ENCODE measurements at places on chromosomes 6 and 20. TPM values are rescaled to one million over a fixed set of nuclear protein-coding genes. Genes with fewer than 3 reads are reported as not detected.

GRCh38 chr6:134878136-134878535 is 71.8 kb downstream of the ALDH8A1 start:
- no peak for DNase-seq
- H3K4me3 ChIP-seq = no peak overlapping the region
- H3K36me3 ChIP-seq = no peaks in the 10 kb centered on the region
- H3K4me1 ChIP-seq = no peaks in the 10 kb centered on the region
- no peaks in the 10 kb centered on the region for H3K27me3 ChIP-seq

DNA sequence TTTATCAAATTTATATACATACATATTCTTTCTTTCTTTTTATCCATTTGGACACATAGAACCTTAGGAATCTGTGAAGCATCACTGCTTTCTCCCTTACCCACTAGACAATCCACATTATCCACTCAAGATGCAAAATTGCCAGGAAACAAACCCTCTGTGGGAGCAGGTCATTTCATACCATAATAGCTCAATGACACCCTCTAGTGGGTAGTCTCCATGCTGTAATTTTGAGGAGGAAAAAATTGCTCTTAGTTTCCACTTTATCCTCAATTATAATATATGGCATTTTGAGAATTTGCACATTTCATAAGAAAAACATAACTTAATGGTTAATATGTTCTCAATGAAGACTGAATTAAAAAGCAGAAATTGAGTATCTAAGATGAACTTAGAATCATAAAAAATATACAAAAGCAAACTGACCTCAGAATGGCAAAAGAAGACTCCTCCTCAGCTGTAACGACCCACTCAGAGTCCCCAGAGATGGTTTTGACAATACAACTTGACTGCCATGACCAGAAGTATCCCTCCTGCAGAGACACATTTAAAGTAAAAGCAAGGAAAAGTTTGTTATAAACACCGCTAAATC is 164.1 kb downstream of the FRK start:
- H3K36me3 ChIP-seq = no peaks in the 10 kb centered on the region
- H3K27ac ChIP-seq = no peak overlapping the region
- H3K4me1 ChIP-seq = peaks cover 8% of the 10 kb centered on the region
- no peak overlapping the region for H3K4me3 ChIP-seq
- peak; percentile 14 for DNase-seq
- no peaks in the 10 kb centered on the region for H3K27me3 ChIP-seq

- H3K27me3 ChIP-seq = peaks cover 20% of the 10 kb centered on the region
- no peak for DNase-seq
- peaks cover 74% of the 10 kb centered on the region for H3K4me1 ChIP-seq
- no peak overlapping the region for H3K27ac ChIP-seq
- 0 out of 2 replicates have a peak overlapping the region, but pooled peaks have one; percentile 52 for H3K4me3 ChIP-seq
Observed at GRCh38 chr6:43698584-43699349, 11.2 kb upstream of the MRPS18A start.

GRCh38 chr20:56111961-56112730 is 106.8 kb upstream of the CBLN4 start:
- no peak for DNase-seq
- no peaks in the 10 kb centered on the region for H3K4me1 ChIP-seq
- no peak overlapping the region for H3K27ac ChIP-seq
- no peaks in the 10 kb centered on the region for H3K36me3 ChIP-seq

- H3K27me3 ChIP-seq = no peaks in the 10 kb centered on the region
- H3K4me3 ChIP-seq = no peak overlapping the region
- DNase-seq = no peak
Observed at GRCh38 chr6:154752022-154752421, 18.8 kb downstream of the SCAF8 start.

- DNase-seq = no peak
- peaks cover 27% of the 10 kb centered on the region for H3K4me1 ChIP-seq
- H3K36me3 ChIP-seq = peaks cover under 1% of the 10 kb centered on the region
Observed at GRCh38 chr20:53559816-53560215, 33.8 kb downstream of the ZNF217 start.

- no peaks in the 10 kb centered on the region for H3K27me3 ChIP-seq
- DNase-seq = no peak
- H3K4me3 ChIP-seq = no peak overlapping the region
Observed at GRCh38 chr6:136113736-136114173, 136.4 kb downstream of the MTFR2 start.

DNA sequence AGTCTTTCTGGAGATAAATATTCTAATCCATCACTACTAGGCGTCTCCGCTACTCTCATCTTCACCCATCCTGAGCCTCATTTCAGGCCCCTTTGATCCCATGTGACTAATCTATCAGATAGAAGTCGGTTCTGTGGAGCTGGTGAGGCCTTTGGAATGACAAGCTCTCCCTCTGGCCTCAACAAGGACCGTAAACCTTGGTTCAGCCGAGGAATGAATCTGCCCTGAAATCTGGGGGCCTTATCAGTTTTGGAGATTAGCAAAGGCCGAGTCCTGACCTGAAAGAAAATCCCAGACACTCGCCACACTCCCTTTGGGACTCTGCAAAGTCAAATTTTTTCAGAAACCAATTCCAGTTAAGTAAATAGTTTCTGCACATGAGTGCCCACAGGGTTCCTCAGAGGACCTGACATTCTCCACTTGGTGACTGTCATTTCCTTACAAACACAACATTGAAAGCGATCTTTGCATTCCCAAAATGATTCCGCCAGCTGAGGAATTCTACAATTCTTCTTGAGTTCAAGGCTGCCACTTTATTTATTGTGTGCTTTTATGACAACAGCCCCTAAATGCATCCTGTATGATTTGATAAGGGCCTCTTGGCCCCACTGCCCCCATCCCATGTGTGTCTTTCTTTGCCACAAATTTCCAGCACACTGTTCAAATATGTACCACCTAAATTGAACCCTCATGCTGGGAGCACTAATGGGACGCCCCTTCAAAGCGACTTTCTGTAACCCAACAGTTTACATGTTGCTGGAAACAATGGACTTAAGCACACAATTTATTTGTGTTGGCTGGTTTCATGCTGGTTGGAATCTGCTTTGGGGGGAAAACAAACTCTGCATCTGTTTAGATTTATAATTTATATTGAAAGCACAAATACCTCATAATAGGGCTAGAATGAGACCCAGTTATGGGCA is 10.0 kb upstream of the RIPOR3 start:
- no peak overlapping the region for H3K4me3 ChIP-seq
- peaks cover 26% of the 10 kb centered on the region for H3K27me3 ChIP-seq
- peaks cover 23% of the 10 kb centered on the region for H3K4me1 ChIP-seq
- H3K36me3 ChIP-seq = no peaks in the 10 kb centered on the region

DNA sequence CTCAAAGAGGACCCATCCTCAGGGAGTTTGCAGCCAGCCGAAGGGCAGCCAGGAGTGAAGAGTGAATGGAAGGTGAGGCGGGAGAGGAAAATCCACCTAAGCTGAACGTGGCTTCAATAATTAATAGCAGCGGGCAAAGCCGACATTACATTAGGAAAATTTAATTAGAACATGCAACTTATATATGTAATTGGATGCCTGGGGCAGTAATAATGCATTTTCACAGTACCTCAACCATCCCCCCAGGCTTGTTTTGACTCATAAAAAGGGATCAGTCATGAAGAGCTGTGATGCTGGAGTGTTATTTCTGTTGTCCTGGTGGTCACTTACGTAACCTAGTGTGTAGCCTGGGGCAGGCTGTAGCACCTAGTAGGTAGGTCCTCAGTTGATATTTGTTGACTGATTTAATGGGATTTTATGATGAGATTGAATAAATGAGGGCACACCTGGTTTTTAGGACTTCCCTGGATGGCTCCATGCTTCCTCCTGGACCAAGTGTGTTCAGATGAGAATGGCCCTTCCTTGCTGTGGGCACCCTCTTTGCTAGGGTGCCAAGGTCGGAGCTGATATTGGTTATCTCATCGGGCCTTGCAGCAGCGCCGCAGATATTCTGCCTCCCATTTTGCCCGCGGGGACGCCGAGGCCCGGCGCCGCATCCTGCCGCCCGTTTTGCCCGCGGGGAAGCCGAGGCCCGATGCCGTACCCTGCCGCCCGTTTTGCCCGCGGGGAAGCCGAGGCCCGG is 128.8 kb downstream of the CDH26 start:
- H3K27ac ChIP-seq = no peak overlapping the region
- no peaks in the 10 kb centered on the region for H3K4me1 ChIP-seq
- no peaks in the 10 kb centered on the region for H3K36me3 ChIP-seq
- H3K4me3 ChIP-seq = no peak overlapping the region
- H3K27me3 ChIP-seq = peaks cover 25% of the 10 kb centered on the region
- no peak for DNase-seq

DNA sequence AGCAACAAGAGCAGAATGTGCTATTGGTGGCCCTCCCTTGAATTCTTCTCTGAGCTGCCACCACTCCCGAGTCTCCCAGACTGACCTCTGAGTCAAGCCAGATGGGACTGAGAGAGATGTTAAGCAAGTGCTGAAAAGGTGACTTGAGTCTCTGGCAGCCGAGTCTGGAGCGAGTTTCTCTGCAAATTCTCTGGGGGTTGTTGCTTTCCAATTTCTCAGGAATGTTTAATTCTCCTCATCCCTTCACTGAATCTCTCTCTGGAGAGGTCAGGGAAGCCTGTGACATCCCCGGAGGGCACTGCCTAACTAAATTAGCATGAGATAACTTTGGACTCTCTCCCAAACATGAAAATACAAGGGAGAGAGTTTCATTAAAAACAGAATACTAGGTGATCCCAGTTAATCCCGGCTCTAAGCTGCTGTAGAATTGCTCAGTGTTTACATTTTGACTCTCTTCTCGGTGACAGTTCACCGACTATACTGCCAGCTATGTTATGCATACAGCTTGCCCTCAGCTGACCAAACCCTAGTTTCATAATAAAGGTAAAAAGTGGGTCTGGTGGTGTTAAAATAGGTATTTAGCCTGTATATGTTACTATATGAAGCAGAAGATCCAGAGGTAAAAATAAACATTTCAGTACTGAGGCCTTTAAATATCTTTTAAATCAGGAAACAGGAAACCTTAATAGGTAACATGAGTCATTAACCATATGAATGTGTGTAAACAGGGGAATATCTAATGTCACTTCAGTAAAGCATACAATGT is 157.9 kb downstream of the FOXC1 start:
- no peak overlapping the region for H3K27ac ChIP-seq
- peaks cover 4% of the 10 kb centered on the region for H3K36me3 ChIP-seq
- no peak overlapping the region for H3K4me3 ChIP-seq
- no peak for DNase-seq
- H3K4me1 ChIP-seq = peaks cover 5% of the 10 kb centered on the region

DNA sequence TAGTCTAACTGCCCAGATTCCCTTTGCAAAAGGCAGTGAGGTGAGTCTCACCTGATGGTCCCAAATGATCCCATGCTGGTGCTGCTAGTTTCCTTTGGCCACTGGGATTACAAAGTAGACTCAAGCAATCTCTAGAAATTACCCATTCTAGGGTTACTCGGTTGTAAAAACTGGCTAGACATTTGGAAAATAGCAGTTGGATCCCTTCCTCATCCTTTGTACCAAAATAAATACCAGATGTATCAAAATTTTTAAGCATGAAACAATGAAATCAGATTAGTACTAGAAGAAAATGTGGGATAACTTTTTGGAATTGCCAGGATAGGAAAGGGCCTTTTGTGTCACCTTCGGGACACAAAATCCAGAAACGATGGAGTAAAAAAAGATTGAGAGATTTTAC is 112.9 kb upstream of the TOP1 start:
- no peak for DNase-seq
- H3K4me3 ChIP-seq = no peak overlapping the region
- no peak overlapping the region for H3K27ac ChIP-seq
- no peaks in the 10 kb centered on the region for H3K4me1 ChIP-seq

DNA sequence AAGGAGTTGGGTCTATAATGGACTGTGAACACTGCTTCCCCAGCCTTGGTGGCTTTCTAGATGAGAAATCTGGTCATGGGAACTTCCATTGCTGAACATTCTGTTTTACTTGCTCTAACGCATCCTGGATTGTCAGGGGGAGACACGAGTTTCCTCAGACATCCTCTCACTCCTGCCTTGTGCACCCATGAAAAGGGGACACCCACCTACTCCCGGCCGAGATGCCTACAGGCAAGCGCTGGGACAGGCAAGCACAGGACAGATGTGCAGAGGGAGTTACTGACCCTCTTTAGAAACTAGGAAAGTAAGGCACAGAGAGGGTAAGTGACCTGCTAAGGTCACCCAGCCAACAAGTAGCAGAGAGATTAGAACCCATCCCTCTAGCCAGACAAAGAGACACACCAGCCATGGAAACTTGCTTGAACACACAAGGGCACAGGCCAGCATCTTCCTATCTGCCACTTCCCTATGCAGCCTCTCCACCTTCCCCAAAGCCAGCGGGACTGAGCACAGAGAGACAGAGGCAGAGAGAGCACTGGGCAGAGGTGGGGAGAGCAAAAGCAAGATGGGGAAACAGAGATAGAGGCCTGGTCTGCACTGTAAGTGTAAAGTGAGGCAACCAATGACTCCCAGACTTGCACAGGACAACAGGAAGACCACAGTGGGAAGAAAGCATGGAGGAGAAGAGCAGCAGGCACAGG is 845 bp upstream of the SFTA2 start:
- no peaks in the 10 kb centered on the region for H3K36me3 ChIP-seq
- H3K4me1 ChIP-seq = no peaks in the 10 kb centered on the region
- DNase-seq = no peak
- H3K4me3 ChIP-seq = no peak overlapping the region

DNA sequence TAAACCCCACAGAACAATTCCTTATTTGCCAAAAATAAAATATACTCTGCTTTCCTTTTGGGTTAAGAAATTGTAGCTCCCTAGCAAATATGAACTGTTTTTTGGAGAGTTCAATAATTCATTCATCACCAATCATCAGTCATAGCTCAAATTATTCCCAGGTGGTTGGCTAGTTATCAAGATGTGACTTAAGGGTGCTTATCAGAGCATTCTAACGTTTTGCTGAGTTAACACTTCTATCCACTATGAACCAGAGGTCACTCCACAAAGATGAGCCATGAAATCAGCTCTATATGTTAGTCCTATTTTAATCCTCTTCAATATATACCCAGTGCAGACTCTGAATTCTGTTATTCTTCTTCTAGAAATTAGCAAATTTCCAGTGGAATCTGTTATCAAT is 379.1 kb downstream of the TENT5A start:
- no peaks in the 10 kb centered on the region for H3K36me3 ChIP-seq
- peaks cover 8% of the 10 kb centered on the region for H3K4me1 ChIP-seq
- DNase-seq = no peak
- H3K4me3 ChIP-seq = no peak overlapping the region
- H3K27me3 ChIP-seq = no peaks in the 10 kb centered on the region
- H3K27ac ChIP-seq = no peak overlapping the region

DNA sequence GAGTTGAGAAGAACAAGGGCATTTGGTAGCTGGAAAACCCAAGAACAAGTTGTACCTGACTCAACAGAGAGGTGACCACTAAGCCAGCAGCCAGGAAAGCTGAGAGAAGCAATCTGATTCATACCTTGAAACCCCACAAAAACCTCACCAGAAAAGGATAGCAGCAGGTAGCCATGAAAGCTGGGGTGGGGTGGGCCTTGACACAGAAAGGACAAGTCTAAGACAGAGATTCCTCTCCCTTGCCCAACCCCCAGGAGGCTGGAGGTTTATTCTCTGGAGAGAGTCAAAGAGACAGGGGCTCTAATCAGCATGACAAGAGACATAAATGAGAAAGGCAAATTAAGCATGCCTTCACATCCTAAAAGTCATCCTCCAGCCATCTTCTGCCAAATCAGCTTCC is 151.7 kb upstream of the DST start:
- no peaks in the 10 kb centered on the region for H3K36me3 ChIP-seq
- DNase-seq = no peak
- no peaks in the 10 kb centered on the region for H3K27me3 ChIP-seq
- H3K4me1 ChIP-seq = peaks cover 7% of the 10 kb centered on the region

GRCh38 chr20:8749101-8749500 is 319.8 kb upstream of the PLCB4 start:
- peaks cover 14% of the 10 kb centered on the region for H3K36me3 ChIP-seq
- peaks cover 6% of the 10 kb centered on the region for H3K4me1 ChIP-seq
- H3K27ac ChIP-seq = no peak overlapping the region
- no peak for DNase-seq
- H3K4me3 ChIP-seq = no peak overlapping the region

BPI gene
- not detected for total RNA-seq

ME1 gene
- not detected for total RNA-seq

FAM110A gene
- 1.9 TPM for total RNA-seq

TMEM170B gene
- total RNA-seq = 14.3 TPM

Data from HepG2 (cell line).